ENCODE measurements at places on chromosomes 6 and 20. TPM values are rescaled to one million over a fixed set of nuclear protein-coding genes. Genes with fewer than 3 reads are reported as not detected.
A peak's percentile ranks its signal among the peaks of the same experiment; 100 is the strongest.

DNA sequence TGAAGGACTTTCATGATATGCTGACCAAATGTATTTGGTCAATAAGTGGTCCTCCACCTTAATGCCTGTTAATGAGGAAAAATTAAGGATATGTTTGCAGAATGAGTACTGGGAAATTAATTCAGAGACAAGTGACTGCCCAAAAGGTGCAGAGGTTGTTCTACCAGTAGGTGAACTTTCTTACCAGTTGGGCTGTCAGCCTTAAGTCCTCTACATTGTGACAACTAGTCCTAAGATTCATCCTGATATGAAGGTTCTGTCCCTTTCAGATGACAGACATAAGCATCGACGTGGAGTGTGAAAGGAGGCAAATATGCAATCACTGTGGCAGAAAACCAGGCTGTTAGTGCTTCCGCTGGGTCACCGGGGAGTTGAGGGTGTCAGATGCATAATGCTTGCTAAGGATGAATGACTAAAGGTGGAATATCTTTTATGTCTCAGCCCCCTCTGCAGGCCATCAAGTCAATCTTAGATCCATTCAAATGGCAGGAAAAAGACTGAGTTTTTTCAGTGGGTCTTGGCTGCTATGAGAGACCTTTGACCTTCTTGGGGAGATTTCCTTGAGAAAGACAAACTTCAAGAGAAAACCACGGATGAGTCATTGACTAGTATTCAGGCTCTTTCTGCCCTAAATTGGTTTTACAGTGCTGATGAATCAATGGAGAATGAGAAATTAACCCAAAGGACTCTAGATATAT, 226.0 kb downstream of the TPBG start:
- peak; percentile 75 for DNase-seq

- DNase-seq: peak; percentile 48
These were observed 18.8 kb downstream of the ZNF292 start for GRCh38 chr6:87174078-87174579.

DNA sequence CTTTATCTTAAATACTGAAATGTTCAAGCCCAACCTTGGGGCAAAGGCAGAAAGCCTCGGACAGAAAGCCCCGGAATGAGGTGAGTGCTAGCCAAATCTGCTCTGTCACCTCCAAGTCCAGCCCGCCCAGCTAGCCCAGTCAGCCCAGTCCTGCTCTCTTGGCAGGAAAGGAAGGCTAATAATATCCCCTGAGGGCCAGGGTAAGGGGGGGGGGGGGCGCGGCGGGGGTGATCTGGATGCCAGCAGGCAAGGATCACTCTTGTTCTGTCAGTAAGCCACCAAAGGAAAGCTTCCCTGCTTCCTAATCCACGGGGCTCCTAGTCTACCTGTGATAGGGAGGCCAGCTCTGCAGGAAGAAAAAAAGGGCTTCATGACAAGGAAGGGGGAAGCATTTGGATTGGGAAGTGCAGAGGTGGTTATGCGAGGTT, 1.1 kb downstream of the NDRG3 start:
- peak; percentile 42 for DNase-seq

GRCh38 chr20:46056970-46057855, 28.2 kb downstream of the SLC12A5 start:
- DNase-seq: peak; percentile 87

DNA sequence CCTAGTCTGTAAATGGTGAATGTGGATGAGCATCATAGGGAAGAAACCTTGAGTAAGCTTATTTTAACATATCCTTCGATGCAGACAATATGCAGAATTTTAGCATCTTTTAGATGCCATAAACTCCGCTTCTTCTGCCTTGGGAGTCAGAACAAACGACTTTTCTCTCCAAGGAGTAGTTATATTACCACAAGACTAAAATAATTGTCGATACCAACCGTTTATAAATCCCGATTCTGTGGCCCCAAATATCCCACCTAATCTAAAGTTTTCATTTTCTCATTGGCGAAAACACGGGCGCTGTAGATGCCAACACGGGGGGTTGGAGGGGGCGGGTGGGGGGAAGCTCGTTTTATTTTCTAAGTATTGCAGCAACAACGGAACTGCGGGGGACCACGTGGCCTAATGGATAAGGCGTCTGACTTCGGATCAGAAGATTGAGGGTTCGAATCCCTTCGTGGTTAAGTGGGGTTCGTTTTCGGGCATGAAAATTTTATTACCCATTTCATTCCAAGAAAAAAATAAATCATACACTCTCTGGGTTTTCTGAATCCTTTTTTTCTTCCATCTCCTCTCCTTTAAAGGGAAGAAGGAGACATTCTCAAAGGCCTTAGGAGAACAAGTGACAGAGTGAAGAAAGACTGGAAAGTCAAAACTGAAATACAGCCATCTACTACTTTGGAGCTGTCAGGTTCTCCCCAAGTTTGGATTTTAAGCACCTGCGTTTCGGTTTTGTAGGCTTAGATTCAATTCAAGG, 65.5 kb upstream of the BTN3A2 start:
- DNase-seq: peak; percentile 57

The NKX2-4 gene
- 0.35 TPM for total RNA-seq

The CTSZ gene
- total RNA-seq: 41.4 TPM
